T-helper 9 cell (primary cell): ENCODE measurements at places on chromosomes 16 and 17.
A peak's percentile ranks its signal among the peaks of the same experiment; 100 is the strongest.

- no peak for DNase-seq
These were observed 62.6 kb downstream of the ZFHX3 start for GRCh38 chr16:72985148-72985941.

DNA sequence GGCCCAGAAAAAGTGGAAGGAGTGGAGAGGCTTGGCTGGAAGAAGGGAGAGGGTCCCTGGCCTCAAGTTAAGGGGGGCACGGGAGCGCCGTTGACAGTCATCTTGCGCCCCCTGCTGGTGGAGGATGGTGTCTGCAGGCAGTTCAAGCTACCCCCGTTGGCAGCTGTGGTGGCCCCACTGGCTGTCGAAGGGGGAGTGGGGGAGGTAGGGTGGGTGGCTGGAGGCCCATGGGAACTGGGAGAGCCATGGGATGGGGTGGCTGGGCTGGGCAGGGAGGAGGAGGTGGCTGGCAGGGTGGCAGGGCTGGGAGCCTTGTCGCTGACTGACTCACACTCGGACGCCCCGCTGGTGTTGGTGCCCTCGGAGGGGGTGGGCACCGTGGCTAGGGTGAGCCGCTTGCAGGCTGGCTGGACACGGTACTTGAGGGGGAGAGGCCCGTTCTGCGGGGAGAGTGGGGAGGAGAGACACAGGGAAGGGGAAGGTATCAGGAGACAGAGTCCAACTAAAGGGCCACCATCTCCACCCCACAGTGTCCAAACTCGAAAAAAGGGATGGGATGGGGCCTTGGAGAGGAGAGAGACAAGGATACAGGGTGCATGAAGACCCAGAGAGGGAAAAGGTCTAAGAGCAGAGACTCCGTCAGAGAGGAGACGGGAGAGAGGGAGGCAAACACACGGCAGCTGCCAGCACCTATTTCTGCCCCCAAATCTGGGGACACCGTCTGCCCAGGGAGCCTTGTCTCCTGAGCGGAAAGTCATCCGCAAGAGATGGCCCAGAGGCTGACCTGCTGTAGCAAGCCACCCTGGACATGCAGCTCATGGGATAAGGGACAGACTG, 5.2 kb downstream of the CISD3 start:
- DNase-seq: peak; percentile 81

DNA sequence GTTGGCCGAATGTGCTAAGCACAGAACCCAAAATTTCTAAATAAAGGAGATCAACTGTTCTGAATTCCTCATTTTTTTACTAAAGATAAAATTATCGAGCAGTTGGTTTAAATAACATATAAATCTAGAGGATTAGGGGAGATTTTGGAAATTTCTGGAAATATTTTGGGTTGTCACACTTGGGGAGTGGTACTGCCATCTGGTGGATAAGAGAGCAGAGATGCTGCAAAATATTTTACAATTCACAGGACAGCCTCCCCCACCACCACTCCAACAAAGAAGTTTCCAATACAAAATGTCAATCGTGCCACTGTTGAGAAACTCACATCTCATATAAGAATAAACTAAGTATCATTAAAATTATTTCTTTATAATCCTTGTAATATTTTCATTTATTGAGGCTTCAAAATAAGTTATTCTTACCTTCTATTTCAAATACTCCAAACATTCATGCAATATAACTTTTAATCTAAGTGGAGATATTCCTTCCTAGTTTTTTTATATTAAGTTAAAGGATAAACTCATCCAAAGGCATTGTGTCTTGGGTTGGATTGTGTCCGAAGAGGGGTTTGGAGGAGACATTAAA, 17.0 kb upstream of the ABCA8 start:
- DNase-seq: no peak

GRCh38 chr16:69244336-69244735, 57.4 kb downstream of the SNTB2 start:
- no peak for DNase-seq

DNA sequence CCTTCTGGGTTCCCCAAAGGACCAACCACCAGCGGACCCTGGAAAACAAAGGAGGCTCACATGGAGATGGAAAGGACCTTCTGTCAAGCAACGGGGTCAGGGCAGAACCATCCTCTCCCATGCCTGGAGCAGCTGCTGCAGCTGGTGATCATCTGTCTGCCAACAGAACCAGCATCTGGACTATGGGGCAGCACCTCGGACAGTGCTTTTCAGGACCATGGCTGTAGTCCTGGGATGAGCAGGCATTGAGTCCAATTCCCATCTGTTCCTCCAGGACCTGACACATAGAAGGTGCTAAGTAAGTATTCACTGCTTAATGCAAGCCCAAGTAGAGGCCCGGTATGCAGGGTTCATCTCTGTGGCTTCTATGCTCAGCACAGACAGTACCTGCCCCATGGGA, 304.7 kb downstream of the XYLT1 start:
- DNase-seq: no peak
